ENCODE measurements at places on chromosomes 2 and 18. TPM values are rescaled to one million over a fixed set of nuclear protein-coding genes. Genes with fewer than 3 reads are reported as not detected.

HOXD9 gene
- total RNA-seq, result not detected

R3HDM1 gene
- 8.6 TPM for total RNA-seq

ESCO1 gene
- 15.6 TPM for total RNA-seq

TM4SF20 gene
- total RNA-seq, result 0.57 TPM

SCYGR4 gene
- total RNA-seq, result not detected

EPB41L3 gene
- 28.0 TPM for total RNA-seq

LRP1B gene
- 0.36 TPM for total RNA-seq

CSRNP3 gene
- 3.4 TPM for total RNA-seq

MBP gene
- 54.1 TPM for total RNA-seq

IL37 gene
- total RNA-seq, result not detected

CNGA3 gene
- 0.18 TPM for total RNA-seq

CAPN13 gene
- total RNA-seq, result not detected

Measured in fibroblast of the aortic adventitia (primary cell).